Activated CD4-positive, alpha-beta T cell treated with anti-CD3 and anti-CD28 coated beads, Interleukin-2, amount 10 ng/mL, durations not matched to agents 7 days and 5 days (primary cell): ENCODE measurements at places on chromosomes 3 and 15. TPM values are rescaled to one million over a fixed set of nuclear protein-coding genes. Genes with fewer than 3 reads are reported as not detected.
A peak's percentile ranks its signal among the peaks of the same experiment; 100 is the strongest.

GRCh38 chr3:136789976-136790375, 28.9 kb upstream of the SLC35G2 start:
- peaks cover 15% of the 10 kb centered on the region for H3K4me1 ChIP-seq
- peaks cover 7% of the 10 kb centered on the region for H3K27me3 ChIP-seq

GRCh38 chr3:132159145-132159544, 124.3 kb upstream of the CPNE4 start:
- DNase-seq, result no peak
- peaks cover 9% of the 10 kb centered on the region for H3K27me3 ChIP-seq
- H3K4me3 ChIP-seq, result no peak overlapping the region
- H3K36me3 ChIP-seq, result no peaks in the 10 kb centered on the region
- no peak overlapping the region for H3K27ac ChIP-seq

PDE8A gene
- total RNA-seq, result 17.0 TPM

DNA sequence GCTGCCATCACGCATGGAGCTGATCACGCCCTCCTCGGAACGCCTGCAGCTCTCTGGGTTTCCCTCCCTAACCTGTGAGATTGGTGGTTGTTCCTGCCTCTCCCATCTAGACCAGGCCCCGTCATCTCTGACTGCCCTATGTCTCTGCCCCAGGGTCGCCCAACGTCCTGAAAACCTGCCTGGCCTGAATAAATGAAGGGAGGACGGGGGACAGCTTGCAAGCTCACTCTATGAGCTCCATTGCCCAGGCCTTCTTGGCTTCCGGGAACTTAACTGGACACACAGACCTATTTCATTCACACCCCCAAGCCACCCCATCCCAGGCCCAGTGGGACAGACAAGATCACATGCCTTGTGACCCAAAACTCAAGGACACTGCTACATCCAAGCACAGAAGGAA, 274.2 kb downstream of the XXYLT1 start:
- no peaks in the 10 kb centered on the region for H3K36me3 ChIP-seq
- no peak for DNase-seq
- H3K27ac ChIP-seq, result no peak overlapping the region
- H3K4me3 ChIP-seq, result no peak overlapping the region

GRCh38 chr3:125433091-125433534, 58.0 kb upstream of the ZNF148 start:
- no peaks in the 10 kb centered on the region for H3K27me3 ChIP-seq
- H3K4me3 ChIP-seq, result no peak overlapping the region
- H3K27ac ChIP-seq, result no peak overlapping the region
- no peaks in the 10 kb centered on the region for H3K36me3 ChIP-seq
- DNase-seq, result no peak
- peaks cover 2% of the 10 kb centered on the region for H3K4me1 ChIP-seq

TMEM44 gene
- 2.7 TPM for total RNA-seq

DNA sequence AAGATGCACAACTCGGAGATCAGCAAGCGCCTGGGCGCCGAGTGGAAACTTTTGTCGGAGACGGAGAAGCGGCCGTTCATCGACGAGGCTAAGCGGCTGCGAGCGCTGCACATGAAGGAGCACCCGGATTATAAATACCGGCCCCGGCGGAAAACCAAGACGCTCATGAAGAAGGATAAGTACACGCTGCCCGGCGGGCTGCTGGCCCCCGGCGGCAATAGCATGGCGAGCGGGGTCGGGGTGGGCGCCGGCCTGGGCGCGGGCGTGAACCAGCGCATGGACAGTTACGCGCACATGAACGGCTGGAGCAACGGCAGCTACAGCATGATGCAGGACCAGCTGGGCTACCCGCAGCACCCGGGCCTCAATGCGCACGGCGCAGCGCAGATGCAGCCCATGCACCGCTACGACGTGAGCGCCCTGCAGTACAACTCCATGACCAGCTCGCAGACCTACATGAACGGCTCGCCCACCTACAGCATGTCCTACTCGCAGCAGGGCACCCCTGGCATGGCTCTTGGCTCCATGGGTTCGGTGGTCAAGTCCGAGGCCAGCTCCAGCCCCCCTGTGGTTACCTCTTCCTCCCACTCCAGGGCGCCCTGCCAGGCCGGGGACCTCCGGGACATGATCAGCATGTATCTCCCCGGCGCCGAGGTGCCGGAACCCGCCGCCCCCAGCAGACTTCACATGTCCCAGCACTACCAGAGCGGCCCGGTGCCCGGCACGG, 991 bp downstream of the SOX2 start:
- no peak for DNase-seq
- no peak overlapping the region for H3K4me3 ChIP-seq
- H3K27ac ChIP-seq, result no peak overlapping the region
- peaks cover 67% of the 10 kb centered on the region for H3K27me3 ChIP-seq

- no peak for DNase-seq
- H3K36me3 ChIP-seq, result no peaks in the 10 kb centered on the region
- no peaks in the 10 kb centered on the region for H3K27me3 ChIP-seq
- H3K4me1 ChIP-seq, result no peaks in the 10 kb centered on the region
- H3K27ac ChIP-seq, result no peak overlapping the region
These were observed 385.8 kb upstream of the CNTN6 start for GRCh38 chr3:707041-707440.

GPR149 gene
- total RNA-seq, result not detected

AMIGO3 gene
- 0.30 TPM for total RNA-seq

DNA sequence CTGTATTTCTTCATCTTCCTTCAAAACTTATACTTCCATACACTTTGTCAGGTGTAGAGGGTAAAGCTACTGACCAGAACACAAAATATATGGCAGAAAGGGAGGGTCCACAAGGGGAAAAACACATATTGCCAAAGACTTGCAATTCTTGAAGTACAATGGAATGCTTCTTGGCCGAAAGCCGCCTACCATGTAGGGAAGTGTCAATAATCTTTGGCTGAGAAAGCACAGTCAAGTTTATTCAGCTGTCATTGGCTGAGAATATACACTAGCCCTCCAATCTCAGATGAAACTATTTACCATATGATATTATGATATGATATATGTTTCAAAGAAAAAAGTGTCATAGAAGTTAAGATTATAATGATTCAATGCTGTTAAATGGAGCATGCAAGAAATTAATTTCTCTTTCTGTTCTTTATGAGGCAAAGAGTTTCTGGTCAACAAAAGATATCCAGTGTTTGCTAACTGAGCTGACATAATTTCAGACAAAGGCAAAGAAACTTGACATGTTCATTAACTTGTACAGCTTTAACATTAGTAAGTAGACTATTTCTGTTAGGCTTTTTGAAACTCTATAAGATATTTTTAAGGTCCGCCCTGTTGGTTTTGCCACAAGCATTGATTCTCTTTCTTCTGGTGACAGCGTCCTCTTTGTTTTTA, 89.0 kb upstream of the LPP start:
- no peaks in the 10 kb centered on the region for H3K27me3 ChIP-seq
- no peak overlapping the region for H3K27ac ChIP-seq
- H3K4me1 ChIP-seq, result peaks cover 34% of the 10 kb centered on the region
- no peak for DNase-seq
- H3K36me3 ChIP-seq, result peaks cover 3% of the 10 kb centered on the region

DNA sequence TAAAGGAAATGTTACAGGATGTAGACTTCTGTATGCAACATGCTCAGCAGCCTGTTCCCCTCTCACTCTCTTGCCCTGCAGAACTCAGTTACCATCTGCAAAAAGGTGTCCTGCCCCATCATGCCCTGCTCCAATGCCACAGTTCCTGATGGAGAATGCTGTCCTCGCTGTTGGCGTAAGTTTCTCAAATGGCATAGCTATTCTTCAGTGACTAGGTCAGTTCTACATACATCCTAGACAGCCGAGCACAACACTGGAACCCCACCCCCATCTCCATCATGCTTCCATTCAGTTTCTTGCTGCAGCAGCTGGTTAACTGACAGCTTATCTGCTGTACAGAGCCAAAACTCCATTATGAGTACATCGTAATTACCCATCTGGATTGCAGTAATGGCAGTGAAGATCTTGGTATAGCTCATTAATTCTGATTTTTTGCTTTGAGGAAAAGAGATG, 4.5 kb downstream of the THBS1 start:
- H3K4me3 ChIP-seq, result no peak overlapping the region
- no peak overlapping the region for H3K27ac ChIP-seq
- peaks cover 3% of the 10 kb centered on the region for H3K36me3 ChIP-seq
- no peak for DNase-seq
- H3K27me3 ChIP-seq, result peaks cover 33% of the 10 kb centered on the region
- peaks cover 22% of the 10 kb centered on the region for H3K4me1 ChIP-seq

- no peaks in the 10 kb centered on the region for H3K4me1 ChIP-seq
- H3K36me3 ChIP-seq, result no peaks in the 10 kb centered on the region
- no peak for DNase-seq
- H3K27me3 ChIP-seq, result peaks cover 8% of the 10 kb centered on the region
- no peak overlapping the region for H3K4me3 ChIP-seq
- H3K27ac ChIP-seq, result no peak overlapping the region
These were observed 5.1 kb upstream of the GRIP2 start for GRCh38 chr3:14545251-14545635.

DNA sequence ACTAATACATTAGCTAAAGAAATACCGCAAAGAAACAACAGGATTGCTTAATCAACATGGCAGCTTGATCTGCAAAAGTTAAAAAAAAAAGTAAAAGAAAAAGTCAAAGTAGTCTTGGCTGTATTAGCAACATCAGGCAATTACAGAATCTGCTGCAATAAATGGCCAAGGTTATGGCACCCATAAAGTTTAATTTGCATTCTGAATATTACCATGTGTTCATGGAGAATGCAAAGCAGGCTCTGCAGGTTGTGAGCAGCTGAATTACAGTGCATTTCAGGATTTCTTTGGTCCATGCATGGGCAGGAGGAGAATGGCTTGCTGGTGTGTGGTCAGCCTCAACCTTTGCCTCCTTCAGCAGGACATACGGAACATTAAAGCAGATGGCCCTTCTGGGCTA, 199.1 kb upstream of the AZI2 start:
- no peak overlapping the region for H3K4me3 ChIP-seq
- H3K27me3 ChIP-seq, result no peaks in the 10 kb centered on the region
- no peak for DNase-seq
- H3K36me3 ChIP-seq, result no peaks in the 10 kb centered on the region
- no peak overlapping the region for H3K27ac ChIP-seq

- no peak for DNase-seq
- peaks cover 4% of the 10 kb centered on the region for H3K4me1 ChIP-seq
- no peaks in the 10 kb centered on the region for H3K27me3 ChIP-seq
- H3K27ac ChIP-seq, result no peak overlapping the region
- no peaks in the 10 kb centered on the region for H3K36me3 ChIP-seq
These were observed 15.4 kb upstream of the POLR2M start for GRCh38 chr15:57691082-57691481.

DNA sequence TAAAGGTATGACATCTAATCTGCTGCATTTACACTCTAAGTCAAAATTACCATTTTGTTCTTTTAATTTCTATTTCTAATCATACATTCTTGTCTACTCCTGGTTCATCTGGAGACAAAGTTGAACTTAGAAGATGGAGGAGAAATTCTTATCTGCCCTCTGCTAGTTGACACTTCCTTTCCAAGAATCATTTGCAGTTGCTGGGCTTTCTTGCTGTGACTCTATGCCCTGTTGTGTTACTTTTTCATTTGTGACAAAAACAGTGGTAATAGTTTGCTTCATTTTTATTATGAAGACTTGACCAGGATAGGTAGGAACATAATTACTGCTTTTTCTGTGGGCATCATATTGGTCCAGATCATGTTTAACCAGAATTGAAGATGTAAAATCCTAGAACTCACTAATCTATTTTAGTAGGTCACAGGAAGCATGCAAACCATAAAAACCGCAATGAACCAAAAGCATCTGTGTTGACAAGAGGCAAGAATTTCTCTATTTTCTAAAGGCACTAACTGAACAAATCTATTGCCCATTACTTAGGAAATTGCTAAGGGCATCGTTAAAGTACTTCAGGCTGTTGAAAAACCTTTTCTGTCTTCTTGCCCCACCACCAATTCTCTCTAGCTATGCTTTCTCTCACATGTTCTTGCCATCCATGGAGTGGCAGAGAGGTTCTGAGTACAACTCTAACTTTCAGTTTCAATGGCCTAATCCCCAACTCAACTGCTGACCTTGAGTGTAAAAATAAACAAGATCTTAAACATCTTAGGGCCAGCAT, 4.2 kb upstream of the CCR2 start:
- H3K36me3 ChIP-seq, result peaks cover 56% of the 10 kb centered on the region
- peaks cover 27% of the 10 kb centered on the region for H3K27me3 ChIP-seq
- H3K27ac ChIP-seq, result peak overlapping the region; percentile 87

- peaks cover 64% of the 10 kb centered on the region for H3K27me3 ChIP-seq
- H3K4me3 ChIP-seq, result no peak overlapping the region
- H3K4me1 ChIP-seq, result peaks cover 18% of the 10 kb centered on the region
- no peak overlapping the region for H3K27ac ChIP-seq
- no peak for DNase-seq
- peaks cover 2% of the 10 kb centered on the region for H3K36me3 ChIP-seq
These were observed 24.5 kb downstream of the SLC6A20 start for GRCh38 chr3:45771831-45772230.

EFHB gene
- total RNA-seq, result 1.1 TPM

GRCh38 chr15:65631503-65631902, 9.8 kb downstream of the SLC24A1 start:
- no peak overlapping the region for H3K27ac ChIP-seq
- H3K27me3 ChIP-seq, result no peaks in the 10 kb centered on the region
- no peaks in the 10 kb centered on the region for H3K36me3 ChIP-seq
- peaks cover 14% of the 10 kb centered on the region for H3K4me1 ChIP-seq
- H3K4me3 ChIP-seq, result no peak overlapping the region
- no peak for DNase-seq

- no peaks in the 10 kb centered on the region for H3K36me3 ChIP-seq
- H3K27ac ChIP-seq, result no peak overlapping the region
- H3K4me1 ChIP-seq, result peaks cover 6% of the 10 kb centered on the region
- no peak for DNase-seq
- H3K27me3 ChIP-seq, result no peaks in the 10 kb centered on the region
These were observed 23.9 kb upstream of the TRA2B start for GRCh38 chr3:185961675-185962232.

GPR62 gene
- total RNA-seq, result not detected

UROC1 gene
- total RNA-seq, result not detected

GRCh38 chr15:77349666-77350065, 70.2 kb downstream of the PEAK1 start:
- no peak overlapping the region for H3K27ac ChIP-seq
- H3K4me3 ChIP-seq, result no peak overlapping the region
- H3K27me3 ChIP-seq, result no peaks in the 10 kb centered on the region
- H3K4me1 ChIP-seq, result peaks cover 8% of the 10 kb centered on the region

CNTN6 gene
- not detected for total RNA-seq

UBA7 gene
- 256 TPM for total RNA-seq

DNA sequence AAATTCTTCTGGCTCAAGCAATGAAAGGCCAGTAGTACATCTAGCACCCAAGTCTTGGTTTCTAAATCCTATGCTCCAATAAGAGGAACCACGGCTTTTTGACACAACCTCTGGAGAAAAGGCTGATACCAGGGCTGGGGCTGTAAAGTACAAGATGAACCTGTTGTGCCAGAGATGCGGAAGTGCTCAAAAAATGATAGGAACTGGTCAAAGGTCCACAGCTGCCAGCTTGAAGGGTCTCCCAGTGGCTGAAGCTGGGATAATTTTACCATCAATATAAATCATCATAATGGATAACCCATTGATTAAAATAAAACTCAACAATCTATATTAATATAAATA, 558 bp upstream of the NCEH1 start:
- no peaks in the 10 kb centered on the region for H3K36me3 ChIP-seq
- peak overlapping the region; percentile 82 for H3K27ac ChIP-seq
- DNase-seq, result no peak
- H3K4me3 ChIP-seq, result peak overlapping the region; percentile 83
- peaks cover 6% of the 10 kb centered on the region for H3K27me3 ChIP-seq

GRCh38 chr15:99580076-99580475, 14.3 kb downstream of the MEF2A start:
- H3K36me3 ChIP-seq, result peaks cover 12% of the 10 kb centered on the region
- no peaks in the 10 kb centered on the region for H3K27me3 ChIP-seq
- no peak for DNase-seq
- H3K4me3 ChIP-seq, result no peak overlapping the region
